ENCODE measurements at places on chromosomes 1 and 21.

GRCh38 chr21:36422279-36423098 lies 37.3 kb downstream of the CHAF1B start:
- no peak for DNase-seq

DNA sequence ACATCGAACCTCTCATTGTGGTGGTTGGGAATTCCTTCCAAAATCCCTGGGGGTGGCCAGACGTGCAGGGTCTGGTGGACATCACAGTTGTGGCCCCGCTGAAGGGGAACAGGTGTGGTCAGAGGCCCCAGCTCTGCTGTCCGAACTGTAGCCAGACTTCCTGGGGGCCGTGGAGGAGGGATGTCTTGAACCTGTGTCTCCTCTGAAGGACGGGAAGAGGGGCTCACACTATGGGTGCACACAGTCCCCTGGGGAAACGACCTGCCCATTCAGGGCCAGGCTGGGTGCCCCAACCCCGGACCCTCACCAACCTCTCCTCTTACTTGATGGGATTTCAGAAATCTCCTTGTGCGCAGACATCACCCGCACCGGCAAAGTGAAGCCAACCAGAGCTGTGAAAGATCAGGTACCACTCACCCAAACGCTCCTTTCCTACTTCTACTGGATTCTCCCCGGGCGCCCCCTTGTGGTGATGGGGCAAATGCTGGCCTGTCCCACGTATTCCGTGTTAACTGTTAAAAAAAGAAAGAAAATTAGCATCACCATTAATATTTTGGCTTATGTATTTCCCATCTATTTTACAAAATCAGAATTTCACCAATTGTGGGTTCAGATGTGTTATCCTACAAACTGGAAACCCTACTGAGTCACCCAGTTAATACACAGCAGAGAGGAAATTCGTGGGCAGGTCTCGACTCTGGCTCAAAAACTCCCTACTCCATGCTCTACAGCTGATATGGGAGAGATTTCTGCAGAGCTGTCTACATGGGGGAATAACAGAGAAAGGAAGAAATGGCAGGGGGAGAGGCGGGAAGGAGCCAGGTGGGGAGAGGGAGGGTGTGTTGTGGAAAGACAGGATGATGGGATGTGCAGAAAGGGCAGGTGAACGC lies 28.1 kb downstream of the PADI4 start:
- DNase-seq = peak; percentile 17

- no peak for DNase-seq
Observed at GRCh38 chr1:235199441-235199840, 38.4 kb upstream of the RBM34 start.

DNA sequence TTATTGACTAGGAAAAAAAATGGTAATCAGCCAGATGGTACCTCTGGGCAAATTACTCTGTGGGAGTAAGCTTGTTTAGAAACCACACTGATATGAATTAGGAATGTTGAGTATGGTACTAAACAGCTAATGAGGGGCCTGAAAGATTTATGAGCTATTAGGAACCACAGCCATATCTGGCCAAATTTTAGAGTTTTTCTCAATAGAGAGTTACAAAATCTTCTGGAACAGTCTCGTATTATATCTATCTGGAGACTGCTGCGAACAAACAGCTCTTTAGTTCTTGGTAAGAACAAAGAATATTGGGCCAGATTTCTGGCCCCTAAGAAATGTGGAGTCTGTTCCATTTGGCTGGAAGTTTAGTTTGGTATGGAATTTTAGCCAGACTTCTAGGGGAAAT lies 4.9 kb upstream of the PODN start:
- no peak for DNase-seq

DNA sequence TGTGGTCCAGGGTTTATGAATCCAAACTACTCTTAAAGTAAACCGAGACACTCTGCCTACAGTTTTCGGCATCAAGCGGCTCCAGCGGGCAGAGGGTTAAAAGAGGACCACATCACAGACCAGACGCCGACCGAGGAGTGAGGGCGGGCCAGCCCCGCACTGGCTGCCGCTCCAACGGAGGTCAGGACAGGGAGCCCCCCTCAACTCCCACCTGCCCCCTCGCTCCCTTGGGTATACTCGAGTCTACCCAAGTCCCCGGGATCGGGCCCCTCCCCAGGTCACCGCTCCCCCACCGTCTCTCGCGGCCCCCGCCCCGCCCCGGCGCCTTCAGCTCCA lies 312 bp downstream of the ARNT start:
- DNase-seq = no peak

- no peak for DNase-seq
Observed at GRCh38 chr1:208885060-208885459, 640.9 kb upstream of the PLXNA2 start.

GRCh38 chr1:46179138-46180081 lies 3.1 kb upstream of the P3R3URF start:
- peak; percentile 33 for DNase-seq

GRCh38 chr1:156106624-156107488 lies 7.7 kb upstream of the LMNA start:
- no peak for DNase-seq

- DNase-seq = no peak
Observed at GRCh38 chr1:30779294-30780071, 21.9 kb upstream of the LAPTM5 start.

- DNase-seq = no peak
Observed at GRCh38 chr1:210376836-210377372, 48.2 kb downstream of the HHAT start.

DNA sequence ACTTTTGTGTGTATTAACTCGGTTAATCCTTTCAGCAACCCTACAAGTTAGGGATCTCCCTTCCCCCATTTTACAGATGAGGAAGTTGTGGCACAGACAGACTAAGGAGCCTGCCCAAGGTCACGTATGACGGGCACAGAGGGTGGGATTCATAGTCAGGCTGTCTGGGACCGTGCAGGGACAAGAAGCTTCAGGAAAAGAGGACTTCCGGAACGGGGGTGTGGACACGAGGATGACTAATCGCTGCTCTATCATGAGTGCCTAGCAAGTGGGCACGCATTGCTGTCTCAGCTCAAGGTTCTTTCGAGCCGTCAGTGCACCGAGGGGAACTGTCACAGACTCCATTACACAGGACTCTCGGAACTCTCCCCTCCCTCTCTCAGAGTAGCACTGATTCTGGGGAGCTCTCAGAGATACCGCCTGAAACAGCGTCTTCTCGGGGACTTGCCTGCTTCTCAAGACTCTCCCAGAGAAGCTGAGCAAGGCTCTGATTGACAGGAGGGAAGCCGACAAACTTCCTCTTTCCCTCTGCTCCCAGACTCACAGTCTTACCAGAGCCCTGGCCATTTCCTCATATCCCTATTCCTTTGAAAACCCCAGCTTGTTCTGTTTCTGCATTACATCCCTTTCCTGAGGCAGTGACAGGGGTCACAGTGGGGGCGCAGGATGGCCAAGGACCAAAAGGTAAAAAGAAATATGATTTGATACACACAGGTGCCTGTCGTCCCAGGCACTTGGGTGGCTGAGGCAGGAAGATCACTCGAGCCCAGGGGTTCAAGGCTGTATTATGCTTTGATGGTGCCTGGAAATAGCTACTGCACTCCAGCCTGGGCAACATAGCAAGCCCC lies 14.4 kb downstream of the FHAD1 start:
- DNase-seq = no peak

GRCh38 chr1:169928438-169929209 lies 34.9 kb upstream of the SCYL3 start:
- DNase-seq = peak; percentile 4

DNA sequence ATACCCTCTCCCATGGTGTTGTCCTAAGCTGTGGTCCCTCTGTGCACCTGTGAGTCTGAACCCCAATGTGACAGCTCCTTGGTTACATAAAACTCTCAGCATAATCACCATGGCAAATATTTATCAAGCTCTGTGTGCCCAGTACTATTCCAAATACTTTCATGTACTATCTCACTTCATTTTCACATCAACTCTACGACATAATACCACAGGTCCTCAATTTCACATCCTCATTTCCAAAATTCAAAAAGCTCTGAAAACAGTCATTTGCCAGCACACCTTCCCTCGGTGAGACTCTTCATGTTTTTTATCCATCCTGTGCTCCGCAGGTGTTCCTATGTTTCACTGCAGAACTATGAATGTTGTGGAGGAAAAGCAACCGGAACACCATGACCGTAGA lies 12.4 kb upstream of the CREG1 start:
- no peak for DNase-seq

DNA sequence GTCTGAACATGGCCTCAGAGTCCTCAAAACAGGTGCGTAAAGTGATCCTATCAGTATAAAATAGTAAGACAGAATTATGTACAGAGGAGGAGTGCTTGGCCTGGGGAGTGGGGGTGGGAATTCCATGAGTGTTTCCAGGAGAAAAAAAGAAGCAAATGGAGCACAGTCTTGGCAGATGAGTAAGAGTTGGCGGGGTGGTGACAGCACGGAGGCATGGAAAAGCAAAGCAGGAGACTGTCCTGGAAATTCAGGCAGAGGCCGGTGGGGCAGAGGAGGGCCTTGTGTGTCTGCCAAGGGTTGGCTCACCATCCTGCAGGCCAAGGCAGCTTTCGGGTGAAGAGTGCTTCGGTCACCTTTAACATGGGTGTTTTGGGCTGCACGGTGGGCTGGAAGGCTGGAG lies 63.4 kb downstream of the OPTC start:
- no peak for DNase-seq
